ENCODE measurements at places on chromosomes 12 and 14.

- peak; percentile 17 for DNase-seq
These were observed 125.6 kb upstream of the NOS1 start for GRCh38 chr12:117486840-117487659.

GRCh38 chr12:2960996-2961616, 1.9 kb downstream of the TEAD4 start:
- DNase-seq: peak; percentile 26

GRCh38 chr12:107912421-107913004, 138.0 kb downstream of the ASCL4 start:
- DNase-seq: peak; percentile 30

DNA sequence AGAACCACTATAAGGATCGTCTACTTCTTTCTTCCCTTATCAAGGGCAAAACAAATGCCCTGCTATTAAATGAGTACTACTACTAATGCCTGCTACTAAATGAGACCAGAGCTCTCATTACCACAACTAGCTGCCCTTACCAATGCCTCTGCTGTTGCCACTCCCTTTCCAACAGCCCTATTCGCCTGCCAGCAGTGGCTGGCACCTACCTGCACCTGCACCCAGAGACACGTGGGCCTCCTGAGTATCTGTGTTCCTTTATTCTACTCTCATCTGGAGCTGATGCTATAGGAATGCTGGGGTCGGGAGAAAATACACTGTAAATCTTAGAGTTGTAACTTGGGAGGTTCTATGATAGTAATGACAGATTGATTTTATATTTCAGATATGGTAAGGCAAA, 174.7 kb downstream of the SLC2A13 start:
- no peak for DNase-seq

DNA sequence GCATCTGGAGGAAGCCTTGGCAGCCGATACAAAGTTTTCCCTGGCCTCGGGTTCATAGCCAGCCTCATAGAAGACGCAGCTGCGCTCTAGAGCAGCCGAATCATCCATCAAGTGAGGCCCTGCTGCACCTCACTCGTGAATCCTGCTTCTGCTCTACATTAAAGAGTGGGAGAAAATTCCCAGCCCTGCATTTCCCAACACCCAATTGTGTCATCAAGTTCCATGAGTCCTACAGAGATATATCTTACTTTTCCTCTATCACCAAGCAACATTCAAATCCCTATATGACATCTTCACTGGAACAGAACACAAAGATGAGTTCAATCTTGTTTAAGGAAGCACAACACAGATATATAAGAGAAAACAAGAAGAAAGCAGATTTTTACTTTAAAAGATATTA, 139.3 kb downstream of the TTC7B start:
- no peak for DNase-seq

GRCh38 chr12:106975098-106975497, 11.8 kb downstream of the MTERF2 start:
- no peak for DNase-seq

DNA sequence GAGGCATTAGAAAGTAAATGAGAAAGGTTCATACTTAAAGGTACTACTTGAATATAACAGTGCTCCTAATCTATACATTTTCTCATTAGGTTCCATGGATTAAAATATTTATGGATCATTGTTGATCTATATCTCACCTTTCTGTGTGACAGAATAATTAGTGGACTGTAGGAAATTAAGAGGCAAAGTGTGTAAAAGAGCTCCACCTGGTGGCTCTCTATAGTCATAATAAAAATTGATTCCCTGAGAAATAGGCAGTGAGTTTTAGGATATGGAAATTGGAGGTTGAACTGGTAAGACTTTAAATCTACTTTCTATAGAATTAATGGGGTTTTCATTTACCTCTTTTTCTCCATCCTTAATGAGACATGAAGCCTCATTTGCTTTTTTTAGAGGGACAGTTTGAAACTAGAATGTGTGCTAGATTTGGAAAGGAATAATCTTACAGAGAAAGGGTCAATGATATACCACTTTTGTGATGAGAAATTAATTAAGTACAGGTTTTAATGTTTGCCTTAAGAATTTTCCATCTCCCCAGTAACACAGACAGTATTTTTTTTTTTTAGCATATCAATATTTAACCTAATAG, 11.8 kb upstream of the DERA start:
- DNase-seq: peak; percentile 54

- no peak for DNase-seq
These were observed 170.7 kb downstream of the RBM19 start for GRCh38 chr12:113795445-113795844.

DNA sequence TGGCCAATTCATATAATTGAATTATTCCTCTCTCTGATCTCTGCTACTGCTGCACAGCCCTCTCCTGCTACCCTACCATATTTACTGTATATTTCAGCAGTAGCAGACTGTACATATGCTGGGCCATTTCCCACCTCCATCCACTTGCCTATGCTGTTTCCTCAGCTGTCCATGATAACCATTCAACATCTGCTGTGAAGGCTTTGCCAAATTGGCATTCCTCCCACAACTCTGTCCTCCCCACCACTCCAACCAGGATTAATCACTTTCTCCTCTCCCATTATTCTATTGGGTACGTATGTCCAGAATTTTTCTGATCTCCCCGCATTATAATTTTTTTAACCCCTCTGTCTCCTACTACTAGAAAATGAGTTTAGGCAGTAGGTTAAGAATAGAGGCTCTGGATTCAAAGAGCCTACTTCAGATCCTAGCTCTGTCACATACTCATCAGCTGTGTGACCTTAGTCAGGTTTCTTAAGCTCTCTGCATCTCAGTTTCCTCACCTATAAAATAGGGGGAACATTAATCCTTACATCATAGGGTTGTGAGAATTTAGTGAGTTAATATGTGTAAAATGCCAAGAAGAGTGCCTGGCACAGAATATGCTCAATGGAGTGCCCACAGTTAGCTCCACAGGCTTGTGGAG, 123.3 kb downstream of the KICS2 start:
- DNase-seq: peak; percentile 34

DNA sequence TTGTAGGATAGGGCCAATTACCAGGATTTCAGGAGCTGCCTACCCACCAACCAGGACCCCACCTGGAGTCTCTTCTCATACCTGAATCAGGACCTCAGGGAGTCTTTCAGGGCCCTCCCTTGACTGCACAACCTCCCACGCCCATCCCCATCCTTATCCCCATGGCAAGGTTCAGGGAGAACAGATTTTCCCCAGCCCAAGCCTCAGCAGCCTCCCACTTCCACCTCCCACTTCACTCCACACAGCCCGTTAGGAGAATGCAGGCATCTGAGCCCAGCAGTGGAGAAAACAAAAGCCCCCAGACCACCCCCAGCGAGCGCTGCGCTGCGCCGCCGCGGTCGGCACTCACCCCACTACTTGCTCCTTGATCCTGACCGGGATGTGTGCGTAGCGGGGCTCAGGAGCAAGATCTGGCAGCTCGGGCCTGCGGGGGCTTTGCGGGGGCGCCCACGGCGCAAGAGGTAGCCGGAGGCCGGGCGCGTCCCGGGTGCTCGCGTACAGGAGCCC, 1.4 kb downstream of the B4GALNT1 start:
- no peak for DNase-seq

DNA sequence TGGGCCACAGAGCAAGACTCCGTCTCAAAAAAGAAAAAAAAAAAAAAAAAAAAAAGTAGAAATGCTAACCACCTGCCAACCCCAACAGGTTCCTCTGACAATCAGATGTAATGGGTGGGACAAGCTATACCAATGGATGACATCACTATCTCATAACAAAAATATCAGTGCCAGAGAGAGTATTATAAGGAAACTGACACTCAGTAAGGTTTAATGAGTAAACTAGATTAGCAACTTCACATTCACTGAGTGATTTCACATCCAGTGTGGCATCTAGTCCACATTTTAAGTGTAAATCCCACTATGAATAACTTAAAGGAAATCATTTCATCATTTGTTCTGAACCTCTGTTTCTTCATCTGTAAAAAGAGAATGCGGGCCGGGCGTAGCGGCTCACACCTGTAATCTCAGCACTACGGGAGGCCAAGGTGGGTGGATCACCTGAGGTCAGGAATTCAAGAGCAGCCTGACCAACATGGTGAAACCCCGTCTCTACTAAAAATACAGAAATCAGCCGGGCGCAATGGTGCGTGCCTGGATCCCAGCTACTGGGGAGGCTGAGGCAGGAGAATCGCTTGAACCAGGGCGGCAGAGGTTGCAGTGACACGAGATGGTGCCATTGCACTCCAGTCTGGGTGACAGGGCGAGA, 1.8 kb downstream of the SART3 start:
- no peak for DNase-seq

GRCh38 chr14:75561013-75561432, 17.4 kb upstream of the FLVCR2 start:
- DNase-seq: peak; percentile 78

DNA sequence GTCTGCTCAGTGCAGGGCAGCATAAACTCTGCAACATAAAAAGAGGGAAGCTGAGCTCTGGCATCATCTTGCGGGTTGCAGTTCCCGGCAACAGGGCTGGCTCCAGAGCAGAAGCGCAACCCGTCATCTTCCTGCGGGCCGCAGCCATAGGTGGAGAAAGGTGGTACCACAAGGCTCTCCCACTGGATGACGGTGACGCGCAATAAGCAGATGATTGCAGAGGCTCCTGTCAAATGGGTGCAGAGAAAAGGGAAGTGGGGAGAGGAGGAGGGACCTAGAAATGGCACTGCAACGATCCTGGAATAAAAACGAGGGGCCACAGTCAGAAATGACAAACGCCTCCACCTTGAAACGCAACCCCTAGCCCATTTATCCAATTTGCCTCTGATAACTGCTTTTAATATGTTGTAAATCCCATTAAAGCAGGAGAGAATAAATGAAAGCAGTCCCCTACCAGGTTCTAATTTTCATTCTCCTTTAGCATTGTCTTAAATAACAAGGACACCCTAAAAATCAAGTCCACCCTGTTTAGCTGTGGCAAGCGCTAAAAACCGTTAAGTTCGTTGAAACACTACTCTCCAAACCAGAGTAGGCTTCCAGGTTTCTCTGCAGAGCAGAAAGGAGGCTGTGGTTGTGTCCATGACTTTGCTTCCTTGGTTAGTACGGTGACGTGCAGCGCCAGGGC, 30.9 kb upstream of the TUBA1C start:
- no peak for DNase-seq

DNA sequence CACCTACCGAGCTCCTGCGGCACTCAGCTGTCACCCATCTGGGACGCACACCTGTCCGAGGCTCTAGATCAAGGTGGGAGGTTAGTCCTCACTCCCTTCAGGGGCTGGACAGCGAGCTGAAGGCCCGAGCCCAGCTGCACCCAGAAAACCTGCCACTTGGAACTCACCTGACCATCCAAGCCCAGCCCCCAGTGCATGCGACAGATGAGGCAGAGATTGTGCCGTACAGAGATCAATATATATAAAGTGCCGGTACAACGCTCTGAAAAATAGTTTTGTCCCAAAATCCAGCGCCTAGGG, 3.0 kb downstream of the ANKRD9 start:
- DNase-seq: no peak

DNA sequence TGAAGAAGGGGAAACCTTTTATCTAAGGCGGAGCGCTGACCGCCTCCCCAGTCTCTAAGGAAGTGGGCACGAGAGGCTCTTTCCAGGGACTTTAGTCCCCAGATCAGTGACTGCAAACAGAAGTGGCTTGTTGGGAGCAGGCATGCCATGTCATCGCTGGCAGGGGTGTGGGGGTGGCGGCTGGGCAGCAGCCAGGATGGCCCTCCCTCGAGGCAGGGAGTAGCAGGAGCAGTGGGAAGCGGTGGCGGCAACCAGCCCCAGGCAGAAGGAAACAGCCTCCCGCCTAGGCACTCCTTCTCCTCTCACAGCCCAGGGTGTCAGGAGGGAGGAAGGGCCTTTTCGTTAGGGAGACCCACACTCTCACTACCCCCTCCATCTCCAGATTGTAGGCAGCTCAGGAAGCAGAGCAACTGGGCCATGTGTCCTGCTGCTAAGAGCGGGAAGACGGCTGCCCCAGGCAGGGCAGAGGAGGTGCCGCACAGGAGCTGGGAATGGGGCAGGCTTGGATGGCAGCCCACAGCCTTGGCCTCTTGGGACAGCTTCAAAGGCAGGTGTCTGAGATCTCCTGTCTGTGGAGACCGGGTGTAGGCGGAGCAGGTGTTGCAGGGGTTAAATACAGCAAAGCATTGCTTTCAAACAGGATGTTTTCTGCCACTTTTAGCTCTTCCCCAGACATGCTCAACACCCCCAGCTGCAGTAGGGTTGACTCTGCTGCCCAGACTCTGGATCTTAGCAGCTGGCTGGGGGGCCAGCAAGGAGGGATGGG, 21.8 kb downstream of the VDR start:
- no peak for DNase-seq

- DNase-seq: no peak
These were observed 241.2 kb upstream of the G2E3 start for GRCh38 chr14:30317729-30318128.

DNA sequence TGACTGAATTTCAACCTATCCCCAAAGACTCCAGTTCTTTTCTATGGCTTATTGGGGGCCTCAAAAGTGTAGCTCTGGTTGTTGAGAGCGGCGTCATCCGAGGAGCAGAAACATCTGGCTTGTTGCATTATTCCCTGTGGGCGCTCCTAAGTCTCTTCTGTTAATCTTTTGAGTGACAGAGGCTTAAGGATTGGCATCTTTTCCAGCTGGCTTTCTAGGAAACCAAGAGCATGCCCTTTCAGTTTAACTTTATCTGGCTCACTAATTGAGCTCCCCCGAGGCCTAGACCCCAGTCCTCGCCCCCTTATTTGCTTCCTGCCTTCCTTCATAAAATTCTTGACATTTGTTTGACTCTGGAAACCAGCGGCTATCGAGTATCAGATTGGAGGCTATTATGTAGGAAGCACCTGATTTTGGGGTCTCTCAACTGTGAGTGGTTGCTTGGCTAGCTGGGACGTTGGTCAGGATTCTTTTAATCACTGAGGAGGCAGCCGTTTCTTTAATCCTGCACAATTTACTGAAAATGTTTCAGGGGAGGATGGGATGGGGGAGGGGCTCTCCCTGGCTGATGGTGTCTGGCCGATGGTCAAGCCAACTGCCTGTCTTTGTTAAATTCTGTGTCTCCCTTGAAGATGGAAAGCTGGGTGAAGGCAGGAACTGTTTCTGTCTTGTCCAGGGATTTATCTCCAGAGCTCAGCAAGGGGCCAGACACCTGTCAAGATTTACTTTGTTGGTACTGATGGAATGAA, 3.1 kb downstream of the SMOC1 start:
- DNase-seq: no peak

GRCh38 chr14:103500148-103500990, 22.3 kb downstream of the CKB start:
- peak; percentile 85 for DNase-seq

DNA sequence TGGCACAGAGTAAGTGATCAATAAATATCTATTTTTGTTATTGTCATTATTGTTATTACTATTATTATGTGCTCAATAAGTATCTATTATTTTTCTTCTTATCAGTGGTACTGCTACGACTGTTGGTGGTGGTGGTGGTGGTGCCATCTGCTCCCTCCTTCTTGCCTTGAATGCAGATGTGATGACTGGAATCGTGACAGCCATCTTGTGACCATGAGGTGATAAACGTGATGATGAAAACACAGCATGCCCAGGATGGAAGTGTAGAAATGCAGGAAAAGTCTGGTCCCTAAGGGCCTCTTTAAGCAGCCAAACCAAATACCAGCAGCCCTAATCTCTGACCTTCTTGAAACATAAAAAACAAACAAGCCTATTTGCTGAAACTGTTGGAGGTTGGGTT, 22.4 kb downstream of the SLC6A12 start:
- DNase-seq: no peak

- no peak for DNase-seq
These were observed 48.6 kb upstream of the BCAT1 start for GRCh38 chr12:24997496-24997895.

- DNase-seq: no peak
These were observed 20.6 kb downstream of the PRPF39 start for GRCh38 chr14:45104561-45104960.

- no peak for DNase-seq
These were observed 5.6 kb upstream of the COCH start for GRCh38 chr14:30868736-30869135.
